ENCODE measurements at places on chromosomes 13 and 19.

DNA sequence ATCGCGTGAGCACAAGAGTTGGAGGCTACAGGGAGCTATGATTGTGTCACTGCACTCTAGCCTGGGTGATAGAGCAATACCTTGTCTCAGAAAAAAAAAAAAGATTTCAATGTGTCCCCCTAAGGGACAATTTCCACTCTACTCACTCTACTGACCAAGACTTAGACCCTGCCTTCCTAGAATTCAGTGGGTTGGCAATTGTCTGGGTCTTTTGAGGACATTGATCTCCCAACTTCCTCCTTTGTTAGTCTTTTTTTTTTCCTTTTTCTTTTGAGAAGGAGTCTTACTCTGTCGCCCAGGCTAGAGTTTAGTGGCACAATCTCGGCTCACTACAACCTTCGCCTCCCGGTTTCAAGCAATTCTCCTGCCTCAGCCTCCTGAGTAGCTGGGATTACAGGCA lies 2.2 kb downstream of the SPTBN4 start:
- no peak for DNase-seq

GRCh38 chr13:39968646-39969475 lies 313.4 kb downstream of the COG6 start:
- no peak for DNase-seq

DNA sequence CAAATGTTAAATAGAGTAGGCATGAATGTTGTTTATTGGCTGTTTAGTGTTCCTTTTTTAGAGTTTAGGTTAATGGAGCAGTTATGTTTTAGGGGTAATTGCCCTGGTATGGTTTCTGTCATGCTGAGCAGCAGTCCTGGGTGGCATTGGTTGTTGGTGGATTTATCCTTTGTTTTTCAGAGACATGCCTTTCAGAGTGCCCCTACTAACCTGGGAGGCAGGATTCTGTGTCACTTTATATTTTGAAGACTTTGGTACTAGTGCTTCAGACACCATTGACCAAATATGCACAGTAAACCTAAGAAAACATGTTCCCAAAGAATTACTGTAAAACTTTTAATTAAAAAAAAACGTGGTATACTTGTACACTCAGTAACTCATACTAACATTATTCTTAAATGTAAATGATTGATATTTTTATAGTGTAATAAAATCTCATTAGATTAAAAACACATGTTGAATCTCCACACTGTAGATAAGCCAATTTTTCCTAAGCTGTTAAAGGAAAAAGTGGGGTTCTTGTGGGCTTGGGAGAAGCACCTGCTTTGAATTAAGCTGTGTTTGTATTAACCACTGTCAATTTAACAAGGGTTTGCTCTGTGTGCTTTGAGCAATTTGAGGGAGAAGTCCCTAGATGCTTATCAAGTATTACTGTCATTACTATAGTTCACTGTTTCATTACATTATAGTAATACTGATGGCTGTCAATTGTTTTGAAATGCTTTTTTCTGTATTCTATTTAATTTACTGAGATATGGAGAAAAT lies 133.2 kb downstream of the LMO7 start:
- DNase-seq: no peak

DNA sequence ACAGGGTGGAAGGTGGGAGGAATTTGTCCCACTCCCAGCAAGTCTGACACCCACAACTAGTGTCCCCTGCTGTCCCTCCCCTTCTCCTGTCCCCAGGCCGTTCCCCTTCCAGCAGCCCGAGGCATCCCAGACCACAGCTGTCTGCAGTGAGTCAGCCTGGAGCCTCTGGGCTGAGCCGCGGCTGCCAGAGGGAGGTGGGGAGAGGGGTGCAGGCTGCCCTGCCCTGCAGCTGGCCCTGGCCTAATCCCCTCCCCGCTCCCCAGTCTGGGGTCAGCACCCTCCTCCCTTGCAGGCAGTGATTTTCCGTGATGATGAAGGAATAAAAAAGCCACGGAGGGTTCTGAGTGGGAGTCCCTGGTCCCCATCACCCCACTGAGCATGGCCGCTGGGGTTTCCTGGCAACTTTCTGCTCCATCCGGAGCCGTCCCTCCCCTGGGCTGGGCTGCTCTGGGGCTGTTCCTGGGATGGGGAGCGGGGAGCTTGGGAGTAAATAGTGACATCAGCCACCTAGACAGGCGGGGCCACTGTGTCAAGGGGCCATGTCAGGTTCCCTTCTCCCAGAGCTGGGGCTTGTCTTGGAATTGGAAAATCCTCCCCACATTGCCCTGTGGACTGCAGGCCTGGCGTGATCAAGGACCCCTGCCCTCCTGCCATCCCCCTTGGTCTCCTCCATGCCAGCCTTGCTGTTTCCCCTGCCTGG lies 16.8 kb downstream of the SPC24 start:
- DNase-seq: no peak

- no peak for DNase-seq
These were observed 95.5 kb downstream of the OXGR1 start for GRCh38 chr13:96898646-96899254.

DNA sequence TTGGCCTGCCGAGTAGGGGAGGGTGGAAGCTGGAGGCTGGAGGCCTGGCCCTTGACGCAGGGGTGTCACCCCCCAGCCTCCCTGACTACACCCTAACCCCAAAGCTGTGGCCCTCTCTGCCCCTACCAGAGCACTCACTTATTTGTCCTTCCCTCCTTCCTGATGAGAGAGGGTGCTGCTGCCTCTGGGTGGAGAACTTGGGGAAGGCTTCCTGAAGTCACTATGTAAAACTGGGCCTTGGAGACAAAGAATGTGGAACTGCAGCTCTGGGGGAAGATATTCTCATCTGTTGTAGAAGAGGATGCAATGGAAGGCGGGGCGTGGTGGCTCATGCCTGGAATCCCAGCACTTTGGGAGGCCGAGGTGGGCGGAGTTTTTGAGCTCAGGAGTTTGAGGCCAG lies 485.2 kb downstream of the ZNF536 start:
- no peak for DNase-seq

GRCh38 chr13:48939728-48940127 lies 36.0 kb upstream of the FNDC3A start:
- DNase-seq: no peak

DNA sequence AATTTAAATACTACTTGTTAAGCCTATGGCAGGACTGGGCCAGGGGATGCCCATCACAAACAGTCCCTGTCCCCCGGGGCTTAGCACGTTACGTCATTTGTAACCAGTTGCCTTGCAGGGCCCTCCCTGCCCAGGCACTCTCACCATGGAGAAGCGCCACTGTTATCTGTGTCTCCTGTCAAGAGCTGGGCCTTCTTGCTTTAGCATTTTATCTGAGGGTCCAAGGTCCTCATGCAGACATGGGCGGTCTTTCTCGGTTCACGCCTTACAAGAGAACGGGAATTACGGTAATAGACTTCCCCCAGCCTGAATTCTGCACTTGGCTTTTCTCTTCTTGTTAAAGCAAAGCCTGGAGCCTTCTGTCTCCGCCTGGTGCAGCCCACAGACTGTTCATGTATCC lies 46.1 kb downstream of the TMED1 start:
- DNase-seq: no peak

GRCh38 chr13:46992383-46992952 lies 95.6 kb upstream of the HTR2A start:
- no peak for DNase-seq

DNA sequence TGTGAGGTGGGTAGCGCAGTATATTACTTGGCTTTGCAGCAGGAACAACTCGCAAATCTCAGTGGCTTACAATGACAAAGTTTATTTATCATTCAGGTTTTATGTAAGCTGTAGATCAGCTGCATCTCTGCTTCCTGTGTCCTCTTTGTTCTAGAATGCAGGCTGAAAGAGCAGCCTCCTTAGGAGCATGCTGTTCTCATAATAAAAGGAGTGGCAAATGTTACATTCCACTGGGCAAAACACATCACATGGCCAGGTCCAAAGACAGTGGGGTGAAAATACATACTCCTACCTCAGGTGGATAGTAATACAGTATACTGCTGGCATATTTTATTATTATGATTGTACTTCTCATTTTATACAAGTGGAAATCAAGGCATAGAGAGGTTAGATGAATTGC lies 1.2 kb upstream of the CSNK1A1L start:
- DNase-seq: no peak

DNA sequence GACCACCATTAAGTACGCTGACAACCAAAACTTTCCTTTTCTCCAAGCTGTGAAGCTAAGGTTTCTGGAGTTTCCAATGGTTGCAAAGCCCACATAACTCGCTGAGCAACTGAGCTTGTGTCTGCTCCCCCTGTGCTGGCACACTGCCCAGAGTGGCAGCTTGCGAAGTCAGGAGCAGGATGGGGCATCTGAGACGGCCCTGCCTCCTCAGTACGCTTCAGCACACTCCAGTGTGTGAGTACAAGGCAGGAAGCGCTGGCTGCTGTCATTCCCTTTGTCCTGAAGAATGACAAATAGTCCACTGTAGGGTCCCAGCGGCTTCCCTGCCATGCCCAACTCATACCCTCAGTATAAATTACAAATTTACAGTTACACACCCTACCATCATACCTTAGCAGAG lies 51.5 kb downstream of the SKA3 start:
- DNase-seq: peak; percentile 10

GRCh38 chr19:42280815-42281145 lies 11.7 kb downstream of the CIC start:
- DNase-seq: no peak

GRCh38 chr13:102227741-102228140 lies 174.1 kb downstream of the FGF14 start:
- DNase-seq: no peak

DNA sequence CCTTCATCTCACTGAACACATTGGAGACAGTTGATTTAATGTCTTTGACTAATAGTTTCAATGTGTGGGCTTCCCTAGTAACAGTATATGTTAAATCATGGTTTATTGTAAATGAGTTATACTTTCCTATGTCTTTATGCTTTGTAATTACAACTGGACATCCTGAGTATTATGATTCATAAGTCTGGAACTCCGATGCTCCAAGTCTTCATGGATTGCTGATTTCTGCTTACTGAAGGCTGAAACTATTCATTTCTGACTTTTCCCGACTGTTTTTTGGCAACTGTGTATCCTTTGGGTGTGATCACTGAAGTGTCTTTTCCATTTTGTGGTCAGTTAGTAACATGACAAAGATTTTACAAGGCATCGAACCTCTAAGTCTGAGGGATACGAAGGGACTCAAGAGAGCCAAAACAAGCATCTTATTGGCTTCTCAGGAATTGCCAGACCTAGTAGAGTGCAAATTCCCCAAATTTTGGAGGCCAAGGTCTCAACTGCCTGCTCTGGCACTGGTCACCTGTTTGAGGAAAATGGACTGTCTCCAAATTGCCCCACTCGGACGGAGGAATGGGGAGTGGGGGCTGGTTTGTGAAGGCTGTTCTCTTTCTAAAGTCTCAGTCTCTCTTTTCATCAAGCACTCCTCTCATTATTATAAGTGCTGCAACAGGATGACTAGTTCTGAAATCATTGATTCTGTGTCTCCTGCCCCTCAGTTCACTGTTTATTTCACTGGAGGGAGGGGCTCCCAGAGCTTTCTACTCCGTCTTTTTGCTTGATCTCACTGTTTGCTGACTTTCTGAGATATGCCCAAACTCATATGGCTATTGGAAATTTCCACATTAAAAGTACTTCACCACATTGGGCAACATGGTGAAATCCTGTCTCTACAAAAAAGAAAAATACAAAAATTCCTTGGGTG lies 20.2 kb upstream of the CD70 start:
- DNase-seq: no peak

DNA sequence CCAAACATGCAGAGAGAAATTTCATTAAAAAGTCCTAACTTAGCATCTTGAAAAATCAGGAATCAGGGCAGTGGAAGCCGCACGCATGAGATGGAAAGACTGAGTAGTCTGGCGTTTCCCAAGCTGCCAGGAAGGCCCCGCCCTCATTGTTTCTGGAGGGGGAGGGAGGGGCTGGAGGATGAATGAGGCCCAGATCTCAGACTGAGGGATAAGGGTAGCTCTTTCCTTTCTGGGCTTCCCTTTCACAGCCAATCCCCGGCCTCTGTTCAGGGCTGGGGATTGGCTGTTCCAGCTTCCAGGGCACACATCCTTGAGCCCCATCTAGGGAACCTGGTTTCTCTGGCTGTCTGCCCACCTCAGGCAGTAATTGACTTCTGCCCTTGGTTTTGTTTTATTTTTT lies 7.3 kb downstream of the C19orf53 start:
- no peak for DNase-seq

DNA sequence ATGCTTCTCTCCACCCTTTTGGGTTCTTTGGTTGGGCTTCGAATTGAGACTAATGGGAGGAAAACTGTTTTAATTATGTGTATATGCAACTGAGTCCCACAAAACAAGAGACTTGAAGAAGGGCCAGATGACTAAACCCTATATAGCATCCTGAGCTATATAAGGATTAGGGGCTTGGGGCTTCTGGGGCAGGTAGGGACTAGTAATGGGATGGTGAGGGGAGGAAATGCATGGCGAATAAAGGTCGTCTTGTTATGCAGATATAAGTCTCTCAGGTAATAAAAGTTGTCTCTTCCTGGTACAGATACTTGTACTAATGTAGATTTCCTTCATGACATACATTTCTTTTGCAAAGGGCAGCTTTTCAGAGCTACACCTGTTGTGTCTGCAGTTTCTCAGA lies 2.8 kb upstream of the SLC7A9 start:
- DNase-seq: no peak

DNA sequence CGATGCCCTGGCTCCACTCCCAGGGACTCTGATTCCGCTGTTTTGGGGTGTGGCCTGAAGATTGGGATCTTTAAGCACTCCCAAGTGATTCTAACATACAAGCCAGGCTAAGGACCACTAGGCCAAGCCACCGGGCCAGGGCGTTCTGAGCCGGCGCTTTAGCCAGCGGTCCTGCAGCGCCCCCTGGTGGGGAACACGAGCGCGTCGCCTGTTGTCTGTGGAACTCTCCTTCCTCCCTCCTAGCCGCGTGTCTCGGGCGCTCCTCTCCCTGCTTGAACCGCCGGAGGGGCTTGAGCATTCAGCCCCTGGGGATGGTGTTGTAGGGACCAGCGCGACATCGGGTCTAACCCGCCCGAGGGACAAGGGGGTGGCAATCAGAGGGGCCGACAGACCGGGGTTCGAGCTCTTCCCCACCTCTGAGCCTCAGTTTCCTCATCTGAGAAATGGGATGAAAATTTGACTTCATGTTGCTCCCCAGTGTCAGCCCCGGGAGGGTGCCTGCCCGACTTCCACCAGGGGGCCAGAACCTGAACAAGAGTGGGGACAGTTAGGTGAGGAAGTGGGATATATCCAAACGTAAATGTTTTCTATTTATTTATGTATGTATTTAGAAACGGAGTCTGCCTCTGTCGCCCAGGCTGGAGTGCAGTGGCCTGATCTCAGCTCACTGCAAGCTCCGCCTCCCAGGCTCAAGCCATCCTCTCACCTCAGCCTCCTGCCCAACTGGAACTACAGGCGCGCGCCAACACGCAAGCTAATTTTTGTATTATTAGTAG lies 18.0 kb upstream of the PNMA8B start:
- DNase-seq: no peak

DNA sequence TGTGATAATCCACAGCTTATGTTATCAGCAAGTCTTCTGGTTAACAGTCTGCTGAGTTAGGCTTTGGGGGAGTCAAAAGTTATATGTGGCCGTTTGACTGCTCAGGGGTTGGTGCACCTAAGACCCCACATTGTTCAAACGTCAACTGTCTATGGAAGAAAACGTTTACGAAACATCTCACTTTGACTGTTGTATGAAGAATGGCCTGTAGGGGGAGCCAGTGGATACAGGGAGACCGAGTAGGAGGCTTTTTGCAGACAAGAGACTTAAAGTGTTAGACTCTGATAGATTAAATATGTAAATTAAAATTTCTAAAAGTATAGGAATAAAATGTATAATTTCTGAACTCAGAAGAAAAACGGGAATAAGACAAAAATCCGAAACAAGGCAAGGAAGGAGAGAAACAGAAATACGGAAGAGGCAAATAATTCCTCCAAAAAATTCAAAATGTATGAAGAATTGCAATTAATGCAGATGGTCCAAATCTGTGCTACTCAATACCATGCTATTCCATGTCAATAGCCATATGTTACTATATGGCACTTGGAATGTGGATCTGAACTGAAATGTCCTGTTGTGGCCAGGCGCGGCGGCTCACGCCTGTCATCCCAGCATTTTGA lies 37.8 kb downstream of the TNFSF14 start:
- peak; percentile 11 for DNase-seq
